Esophagus squamous epithelium (tissue), 5 donors: ENCODE measurements at places on chromosomes 4 and X.

DNA sequence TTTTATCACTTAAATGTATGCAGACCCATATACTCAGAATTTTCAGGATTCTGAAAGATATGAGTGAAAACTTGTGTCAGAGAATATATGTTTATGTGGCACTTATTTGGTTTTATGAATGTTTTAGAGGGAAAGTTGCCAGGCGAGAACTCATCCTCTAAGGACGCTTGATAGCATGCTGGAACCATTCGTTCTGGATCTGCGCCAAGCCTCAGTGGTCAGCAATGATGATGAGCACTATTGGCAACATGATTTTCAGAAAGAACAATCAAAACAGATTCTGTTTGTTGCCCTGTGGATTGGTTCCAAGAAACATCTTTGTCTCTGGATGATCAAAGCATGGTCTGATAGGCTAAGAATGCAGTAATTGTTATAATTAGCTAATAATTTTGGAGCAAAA lies 32.1 kb upstream of the RAPGEF2 start:
- DNase-seq = no peak

DNA sequence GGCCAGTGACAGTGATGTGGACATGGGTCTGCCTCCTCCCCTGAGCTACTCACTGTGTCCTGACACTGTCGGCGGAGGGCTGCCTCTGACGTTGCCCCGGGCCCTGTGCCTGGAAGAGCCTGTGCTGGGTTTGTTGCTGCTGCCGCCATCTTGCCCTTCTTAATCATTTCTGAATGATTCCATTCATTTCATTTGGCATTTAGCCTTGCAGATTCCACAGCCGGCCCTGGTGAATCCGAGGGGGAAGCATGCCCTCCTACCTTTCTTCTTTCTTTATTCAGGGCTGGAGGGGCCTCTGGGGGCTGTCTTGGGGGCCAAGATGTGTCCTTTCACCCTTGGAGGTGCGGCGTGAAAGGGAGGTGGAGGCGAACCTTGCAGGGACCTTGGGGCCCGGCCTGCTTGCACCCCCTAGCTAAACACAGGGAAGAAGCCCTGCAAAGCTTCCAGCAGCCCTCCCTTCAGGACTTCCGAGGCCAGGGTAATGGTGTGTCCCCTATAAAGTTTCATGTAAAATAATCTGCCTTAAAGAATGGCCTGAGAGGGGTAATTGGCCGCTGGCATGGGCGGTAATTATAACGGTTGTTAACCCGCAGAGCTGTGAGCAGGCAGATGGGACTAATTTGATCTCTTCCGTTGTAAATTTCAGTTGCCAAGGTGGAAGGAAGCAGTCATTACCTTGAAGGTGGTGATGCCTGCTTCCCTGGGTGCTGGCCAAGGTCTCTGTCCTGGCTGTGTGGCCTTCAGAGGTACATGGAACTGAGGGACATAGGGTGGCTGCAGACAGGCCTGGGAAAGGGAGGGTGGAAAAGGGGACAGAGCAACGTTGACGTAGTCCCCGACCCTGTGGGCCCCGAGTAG lies 92.3 kb downstream of the PSAPL1 start:
- no peak for DNase-seq

- no peak for DNase-seq
Measured at GRCh38 chr4:111631215-111631999, 513.8 kb upstream of the FAM241A start.

DNA sequence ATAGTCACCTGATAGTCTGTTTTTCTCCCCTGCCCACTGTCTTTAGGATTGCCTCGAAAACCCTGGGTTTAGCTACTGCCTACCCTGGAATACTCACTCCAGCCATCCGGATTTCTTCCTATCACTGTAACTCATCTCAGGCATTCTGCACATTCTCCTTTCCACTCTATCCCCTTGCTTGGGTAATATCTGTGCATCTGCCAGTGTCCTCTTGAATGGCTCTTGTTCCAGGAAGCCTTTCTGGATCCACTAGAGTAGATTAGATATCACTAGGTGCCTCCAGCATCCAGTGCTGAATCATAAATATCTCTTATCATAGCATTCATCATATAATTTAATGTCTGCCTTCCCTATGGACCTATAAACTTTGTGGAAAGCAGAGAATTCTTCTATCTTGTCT lies 17.1 kb upstream of the GALNT7 start:
- DNase-seq = no peak

DNA sequence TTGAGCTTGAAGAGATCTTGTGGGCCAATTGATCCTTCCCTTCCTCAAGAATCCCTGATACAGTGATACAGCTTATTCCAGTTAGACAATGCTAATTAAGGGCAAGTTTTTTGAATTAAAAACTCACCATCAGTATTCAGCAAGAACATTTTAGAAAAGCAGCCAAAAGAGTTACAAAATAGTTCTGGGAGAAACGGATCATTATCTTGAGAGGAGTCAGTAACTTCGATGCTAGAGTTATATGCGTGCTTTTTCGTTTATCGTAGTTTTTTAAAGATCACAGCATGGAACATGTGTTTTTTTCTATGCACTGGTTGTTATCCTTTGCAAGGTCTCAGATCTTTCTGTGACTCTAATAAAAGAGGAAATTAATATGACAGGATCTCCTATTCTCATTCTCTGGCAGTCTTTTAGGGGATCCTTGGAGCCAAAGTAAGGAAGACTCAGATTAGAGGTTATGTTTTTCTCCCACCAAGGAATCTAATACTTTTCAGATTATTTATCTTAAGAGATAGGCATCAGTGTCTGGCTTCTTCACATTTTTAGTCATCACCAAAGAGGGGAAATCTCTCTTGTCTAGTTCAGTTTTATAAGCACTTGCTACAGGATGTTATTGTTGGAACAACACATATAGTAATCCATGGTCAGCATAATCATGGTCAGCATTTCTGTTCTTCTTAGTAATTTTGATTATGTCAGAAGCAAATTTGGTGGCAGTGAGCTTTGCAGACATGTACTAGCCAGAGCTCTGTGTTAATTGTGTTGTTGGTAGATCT lies 109.7 kb downstream of the PDLIM5 start:
- DNase-seq = no peak

DNA sequence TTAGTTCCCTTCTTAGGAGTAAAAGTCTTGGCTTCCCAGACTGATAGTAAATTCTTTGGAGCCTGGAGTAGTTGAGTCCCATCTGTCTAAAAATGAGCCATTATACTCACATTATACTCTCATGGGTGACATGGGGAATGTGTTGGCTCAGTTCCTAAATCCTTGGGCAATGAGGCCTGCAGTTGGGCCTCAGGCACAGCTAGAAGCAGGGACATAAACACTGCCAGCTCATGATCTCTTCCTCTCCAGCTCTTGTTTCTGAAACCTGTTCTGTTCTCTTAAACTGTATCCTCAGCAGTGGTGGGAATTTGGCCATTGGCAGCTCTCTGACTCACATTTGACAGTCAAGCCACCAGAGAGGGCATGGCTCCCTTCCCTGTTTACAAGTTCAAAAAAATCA lies 212.5 kb downstream of the SPATA18 start:
- DNase-seq = no peak

DNA sequence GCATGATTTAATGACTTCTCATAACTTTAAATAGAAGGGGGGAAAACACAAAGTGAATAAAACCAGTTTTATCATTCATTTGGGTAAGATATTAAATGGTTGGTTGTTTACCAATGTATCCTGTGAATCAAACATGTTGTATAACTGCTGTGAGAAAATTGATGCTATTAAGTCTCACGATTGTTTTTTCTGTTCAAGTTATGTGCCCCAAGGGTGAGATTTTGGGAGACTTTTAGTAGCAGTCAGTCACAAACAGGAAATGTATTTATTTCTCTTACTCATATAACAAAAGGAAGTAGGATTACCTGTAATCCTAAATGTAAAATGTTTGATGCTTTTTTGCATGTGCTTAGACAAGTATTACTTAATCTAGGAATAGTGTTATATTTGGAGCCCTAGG lies 39.2 kb downstream of the MTHFD2L start:
- no peak for DNase-seq

GRCh38 chr4:86300516-86300915 lies 59.3 kb downstream of the MAPK10 start:
- no peak for DNase-seq

DNA sequence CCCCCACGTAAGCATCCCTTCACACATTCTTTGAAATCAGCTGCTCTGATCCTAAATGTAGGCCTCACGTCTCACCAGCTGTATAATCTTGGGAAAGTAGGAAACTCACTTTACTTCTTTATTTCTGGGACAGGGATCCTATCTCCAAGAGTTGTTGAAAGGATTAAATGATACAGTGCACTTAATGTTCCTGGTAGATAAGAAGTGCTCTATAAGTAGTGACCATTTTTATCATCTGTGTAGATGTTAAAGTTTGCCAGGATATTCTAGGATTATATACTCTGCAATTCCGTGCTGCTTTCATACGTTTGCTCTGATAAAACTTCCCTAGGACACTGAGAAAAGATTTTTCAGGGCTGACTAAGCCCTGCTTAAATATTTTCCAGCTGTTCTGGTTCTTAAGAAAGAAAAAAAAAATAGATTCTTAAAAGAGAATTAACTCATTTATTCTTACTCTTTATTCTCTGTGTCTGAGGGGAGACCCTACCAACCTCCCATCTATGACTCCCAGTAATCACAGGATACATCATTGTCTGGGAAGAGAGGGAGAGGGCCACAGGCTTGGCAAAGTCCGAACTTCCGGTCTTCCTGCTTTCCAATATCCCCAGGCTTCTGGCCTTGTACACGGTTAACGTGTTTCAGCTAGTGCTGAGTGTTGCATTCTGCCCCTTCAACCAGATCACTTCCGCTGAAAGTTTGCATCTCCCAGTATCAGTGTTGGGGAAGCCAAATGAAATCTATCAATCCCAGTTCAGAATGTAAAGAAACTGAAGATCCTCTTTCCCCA lies 269.2 kb downstream of the TRIML1 start:
- DNase-seq = no peak

GRCh38 chr4:137510557-137511265 lies 21.6 kb downstream of the PCDH18 start:
- no peak for DNase-seq

- no peak for DNase-seq
Measured at GRCh38 chrX:19625612-19626011, 110.3 kb upstream of the MAP3K15 start.

DNA sequence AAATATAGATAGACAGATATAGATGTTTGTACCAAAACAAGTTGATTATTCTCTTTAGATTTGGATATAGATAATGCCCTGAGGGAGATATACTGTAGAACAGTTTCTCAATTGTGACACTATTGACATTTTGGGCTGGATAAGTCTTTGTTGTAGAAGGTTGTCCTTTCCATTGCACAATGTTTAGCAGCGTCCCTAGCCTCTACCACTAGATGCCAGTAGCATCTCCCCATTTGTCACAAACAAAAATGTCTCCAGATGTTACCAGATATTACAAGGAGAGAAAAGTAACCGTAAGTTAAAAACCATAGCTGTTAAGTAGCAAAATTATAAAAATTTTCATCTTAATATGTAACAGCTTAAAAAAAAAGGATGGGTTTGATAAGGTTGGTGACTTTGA lies 2595.3 kb downstream of the ARAP2 start:
- no peak for DNase-seq

DNA sequence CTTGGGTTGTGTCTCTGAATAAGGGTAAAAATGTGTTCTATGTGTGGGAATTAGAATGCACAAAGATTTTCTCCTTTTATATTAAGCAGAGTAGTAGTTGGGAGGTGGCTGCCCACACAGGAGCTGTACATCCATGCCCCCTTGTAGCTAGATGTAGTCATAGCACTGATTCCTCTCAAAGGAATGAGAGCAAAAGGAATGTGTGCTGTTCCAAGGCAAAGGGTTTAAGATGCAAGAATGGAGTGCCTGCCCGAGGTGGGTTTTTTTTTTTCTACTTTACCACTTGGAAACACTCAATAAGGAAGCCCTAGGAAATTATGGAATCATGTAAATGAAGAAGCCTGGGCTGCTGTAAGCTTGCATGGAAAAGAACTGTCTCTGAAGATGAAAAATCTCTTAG lies 2183.2 kb upstream of the AGA start:
- DNase-seq = no peak

DNA sequence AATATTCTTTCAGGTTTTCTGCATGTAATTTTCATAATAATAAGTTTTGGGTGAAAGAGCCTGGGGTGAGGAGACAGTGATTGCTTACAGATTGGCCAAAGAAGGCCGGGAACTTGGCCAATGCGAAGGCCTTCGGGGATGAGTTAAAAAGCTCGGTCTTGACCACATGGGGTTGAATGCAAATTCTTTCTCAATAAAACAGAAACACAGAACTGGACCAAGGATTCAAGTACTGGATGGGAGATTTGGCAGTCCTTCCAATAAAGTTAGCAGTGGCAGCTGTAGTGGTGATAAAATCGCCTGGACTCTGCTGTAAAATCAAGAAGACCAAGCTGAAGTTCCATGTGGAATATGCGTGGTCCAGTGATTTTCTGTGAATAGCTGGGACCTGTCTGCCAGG lies 282.2 kb upstream of the KLF3 start:
- no peak for DNase-seq

GRCh38 chrX:132489578-132490419 lies 961 bp upstream of the MBNL3 start:
- DNase-seq = no peak

DNA sequence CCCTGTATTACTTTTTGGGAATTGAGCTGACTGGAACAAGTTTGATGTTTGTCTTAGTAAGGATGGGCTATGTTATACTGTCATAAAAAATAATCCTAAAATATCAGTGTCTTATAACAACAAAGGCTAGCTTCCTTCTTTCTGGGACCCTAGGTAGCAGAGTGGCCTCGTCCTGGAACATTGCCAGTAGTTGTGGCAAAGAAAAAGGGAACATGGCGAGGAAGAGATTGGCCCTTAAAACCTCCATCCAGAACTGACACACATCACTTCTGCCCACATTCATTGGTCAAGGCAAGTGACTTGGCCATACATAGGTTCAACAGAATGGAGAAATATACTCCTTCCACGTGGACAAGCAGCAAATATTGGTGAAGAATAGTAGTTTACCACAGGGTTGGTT lies 287.9 kb downstream of the PPP1R2C start:
- no peak for DNase-seq

- DNase-seq = no peak
Measured at GRCh38 chrX:78140206-78140605, 756 bp upstream of the TAF9B start.

DNA sequence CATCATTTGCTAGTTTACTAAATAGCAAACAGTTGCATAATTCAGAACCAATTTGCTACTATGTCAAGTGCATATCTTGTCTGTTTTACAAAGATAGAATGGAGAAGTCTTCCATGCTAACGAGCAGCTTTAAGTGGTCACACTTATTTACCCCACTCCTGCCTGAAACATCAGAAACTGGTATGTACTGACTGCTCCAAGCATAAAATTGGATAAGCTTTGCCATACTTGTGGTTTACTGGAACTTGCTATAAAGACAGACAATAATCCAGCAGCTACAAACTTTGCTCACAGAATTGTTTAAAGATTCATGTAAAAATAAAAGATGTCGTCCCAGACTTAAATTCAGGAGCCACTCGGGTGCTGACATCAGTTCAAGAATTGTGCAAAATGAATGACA lies 13.3 kb upstream of the CDKL2 start:
- no peak for DNase-seq

GRCh38 chr4:32002037-32002747 lies 1282.0 kb downstream of the PCDH7 start:
- DNase-seq = no peak
